ENCODE measurements at places on chromosomes 2 and 18.
A peak's percentile ranks its signal among the peaks of the same experiment; 100 is the strongest.

- no peak for DNase-seq
Observed at GRCh38 chr2:178542569-178542968, 62.3 kb downstream of the PLEKHA3 start.

GRCh38 chr2:69089266-69089665 lies 76.3 kb downstream of the ANTXR1 start:
- no peak for DNase-seq

- no peak for DNase-seq
Observed at GRCh38 chr2:100789361-100789760, 30.6 kb upstream of the NPAS2 start.

- no peak for DNase-seq
Observed at GRCh38 chr2:70516596-70516995, 37.0 kb downstream of the TGFA start.

DNA sequence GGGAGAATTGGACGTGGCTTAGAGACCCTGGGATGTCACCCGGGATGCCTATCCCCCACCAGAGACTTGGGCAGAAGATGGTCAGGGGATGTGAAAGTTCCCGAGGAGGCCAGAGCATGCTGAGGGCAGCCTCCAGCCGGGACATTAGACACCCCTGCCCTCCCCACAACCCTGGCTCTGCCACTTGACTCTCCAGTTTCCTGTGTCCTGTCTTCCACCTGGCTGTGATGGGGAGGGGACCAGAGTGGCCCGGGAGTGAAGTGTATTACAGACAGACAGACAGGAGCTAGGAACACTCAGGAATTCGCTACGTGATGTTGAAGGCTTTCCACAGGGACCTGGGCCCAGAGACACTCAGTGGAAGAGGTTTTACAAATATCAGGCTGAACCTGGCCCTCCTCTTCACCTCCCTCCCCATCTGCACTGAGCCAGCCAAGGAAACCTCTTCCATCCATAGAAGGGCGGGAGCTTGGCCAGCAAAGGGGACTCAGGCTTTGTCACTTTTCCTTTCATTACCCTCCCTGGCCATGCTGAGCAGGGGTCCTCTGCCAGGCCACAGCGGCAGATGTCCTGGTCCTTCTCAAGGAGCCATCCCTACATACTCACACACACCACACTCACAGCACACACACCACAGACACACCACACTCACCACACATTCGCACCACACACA lies 60.7 kb downstream of the SDC1 start:
- DNase-seq, result no peak

DNA sequence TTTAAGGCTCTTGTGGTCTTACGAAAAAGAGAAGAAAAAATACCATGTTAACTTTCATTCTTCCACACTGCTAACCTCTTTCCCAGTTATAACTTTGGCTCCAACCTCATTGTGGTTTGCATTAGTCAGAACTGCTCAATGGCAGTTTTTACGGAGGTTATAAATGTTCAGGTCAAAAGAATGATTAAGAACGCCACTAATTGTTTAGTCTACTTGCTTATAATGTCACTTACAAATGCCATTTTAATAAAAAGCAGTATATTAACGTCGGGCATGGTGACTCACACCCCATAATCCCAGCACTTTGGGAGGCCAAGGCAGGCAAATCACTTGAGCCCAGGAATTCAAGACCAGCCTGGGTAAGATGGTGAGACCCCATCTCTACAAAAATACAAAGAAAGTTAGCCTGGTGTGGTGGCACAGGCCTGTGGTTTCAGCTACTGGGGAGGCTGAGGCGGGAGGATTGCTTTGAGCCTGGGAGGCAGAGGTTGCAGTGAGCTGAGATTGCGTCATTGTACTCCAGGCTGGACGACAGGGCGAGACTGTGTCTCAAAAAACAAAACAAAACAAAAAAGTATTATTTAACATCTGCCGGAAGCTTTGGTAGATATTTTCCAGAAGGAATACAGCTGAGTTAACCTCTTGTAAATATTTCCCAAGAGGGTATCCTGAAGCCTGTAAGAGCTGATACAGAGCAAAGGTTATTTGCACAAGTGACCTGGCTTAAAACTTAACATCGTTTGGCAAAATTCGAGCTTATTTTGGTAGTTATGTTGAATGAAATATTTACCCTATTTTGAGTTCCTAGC lies 5.1 kb downstream of the AGPS start:
- DNase-seq, result no peak

- DNase-seq, result peak; percentile 87
Observed at GRCh38 chr2:233331536-233331935, 22.8 kb upstream of the DGKD start.

DNA sequence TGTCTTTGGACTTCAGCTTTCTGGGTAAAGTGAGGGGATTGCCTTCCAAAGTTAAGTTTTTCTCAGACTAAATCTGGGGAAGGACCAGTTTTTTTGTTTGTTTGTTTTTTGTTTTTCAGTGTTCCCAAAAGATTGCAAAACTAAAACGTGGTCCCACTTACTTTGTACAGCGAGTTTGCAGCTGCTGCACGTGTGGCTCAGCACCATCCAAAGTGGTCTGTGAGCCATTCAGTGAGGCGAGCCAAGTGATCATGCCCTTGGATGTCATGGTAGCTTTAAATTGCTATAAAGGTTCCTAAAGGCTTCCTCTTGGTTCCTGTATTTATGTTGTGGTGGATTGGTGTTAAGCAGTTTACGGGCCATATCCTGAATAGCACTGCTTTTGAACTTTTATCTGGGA lies 23.0 kb downstream of the TET3 start:
- DNase-seq, result no peak

DNA sequence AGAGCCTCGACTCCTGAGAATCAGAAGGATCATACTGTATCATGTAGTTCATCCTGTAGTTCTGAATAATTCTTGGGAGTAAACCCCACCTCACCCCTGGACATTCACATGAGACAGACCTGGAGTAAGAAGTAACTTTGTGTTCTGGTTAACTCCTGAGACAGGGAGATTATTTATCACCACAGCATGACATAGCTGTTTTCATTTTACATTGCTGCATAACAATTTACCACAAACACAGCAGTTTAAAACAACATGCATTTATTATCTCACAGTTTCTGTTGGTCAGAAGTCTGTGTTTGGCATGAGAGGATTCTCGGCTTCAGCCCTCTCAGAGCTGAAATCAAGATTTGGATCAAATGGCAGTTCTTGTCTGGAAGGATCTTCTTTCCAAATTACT lies 855.8 kb upstream of the FANCL start:
- DNase-seq, result no peak

- no peak for DNase-seq
Observed at GRCh38 chr2:120310136-120310535, 35.8 kb upstream of the INHBB start.

DNA sequence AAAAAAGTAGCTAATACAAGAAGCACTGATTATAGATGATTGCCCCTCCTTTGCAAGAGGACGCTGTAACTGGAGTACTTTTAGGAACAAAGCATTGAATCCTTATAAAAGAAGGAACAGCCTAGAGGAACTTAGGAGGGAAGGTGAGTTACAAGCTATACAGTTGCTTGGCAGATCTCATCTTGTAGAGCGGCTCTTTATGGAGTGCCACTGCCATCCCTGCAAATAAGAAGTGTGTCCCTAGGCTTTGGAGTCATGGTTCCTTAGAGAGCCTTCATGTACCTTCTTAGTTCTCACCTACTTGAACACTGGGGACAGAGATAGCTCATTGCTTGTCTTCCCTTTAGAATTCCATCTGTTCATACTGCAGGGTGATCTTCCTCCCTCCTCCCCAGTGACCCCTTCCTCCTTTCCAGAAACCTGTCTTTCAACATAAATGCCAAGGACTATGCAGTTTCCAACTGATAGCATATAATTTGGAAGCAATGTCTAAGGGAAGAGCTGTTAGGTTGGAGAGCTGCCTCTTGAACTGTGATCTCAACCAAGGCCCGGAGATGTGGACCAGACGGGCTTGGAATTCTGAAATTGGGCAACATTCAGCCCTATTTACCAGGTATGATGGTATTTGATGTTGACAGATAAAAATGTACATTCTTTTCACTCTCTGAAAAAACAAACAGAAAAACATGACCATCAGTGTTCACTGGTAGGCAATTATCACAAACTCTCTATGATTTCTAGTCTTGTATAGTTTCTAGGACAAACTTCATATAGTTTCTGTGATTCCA lies 7.5 kb downstream of the FMNL2 start:
- no peak for DNase-seq

DNA sequence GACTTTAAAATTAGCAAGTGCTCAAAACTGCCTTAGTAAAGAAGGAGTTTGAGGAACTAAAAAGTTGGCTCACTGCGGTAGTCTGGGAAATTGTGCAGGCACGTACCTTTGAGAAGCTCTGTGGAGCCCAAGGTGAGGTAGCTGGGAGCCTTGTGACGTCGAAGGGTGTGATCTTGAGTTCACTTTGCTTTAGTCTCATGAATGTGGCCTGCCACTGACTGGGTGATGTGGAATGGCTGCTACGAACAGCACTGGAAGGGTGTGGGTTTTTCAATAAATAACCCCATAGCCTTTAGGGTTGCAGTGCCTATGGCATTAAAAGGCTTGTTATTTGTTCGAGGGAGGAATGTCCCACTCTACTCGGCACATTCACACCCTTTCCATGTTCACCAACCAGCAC lies 312.3 kb downstream of the PRKCE start:
- DNase-seq, result no peak

GRCh38 chr2:124838406-124838805 lies 813.3 kb downstream of the CNTNAP5 start:
- DNase-seq, result no peak

GRCh38 chr2:120983344-120983743 lies 247.7 kb downstream of the GLI2 start:
- no peak for DNase-seq

GRCh38 chr2:186853951-186854350 lies 5.0 kb upstream of the ZSWIM2 start:
- DNase-seq, result no peak

DNA sequence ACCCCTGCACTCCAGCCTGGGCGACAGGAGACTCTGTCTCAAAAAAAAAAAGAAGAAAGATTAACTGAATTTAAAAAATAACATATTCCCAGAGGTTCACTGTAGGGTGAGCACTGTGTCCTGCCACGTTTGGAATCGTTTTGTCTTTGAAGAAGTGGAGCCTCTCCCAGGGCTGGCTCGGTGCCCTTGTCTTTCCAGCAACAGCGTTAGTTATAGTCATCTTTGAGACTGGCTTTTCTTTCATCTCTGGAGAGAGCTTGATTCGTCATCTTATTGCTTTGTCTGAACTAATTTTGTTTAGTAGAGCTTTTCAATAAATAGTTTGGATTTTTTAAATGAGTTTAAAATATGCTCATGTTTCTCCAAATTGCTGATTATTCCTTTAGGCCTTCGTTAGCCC lies 50.5 kb downstream of the IMPA2 start:
- no peak for DNase-seq

GRCh38 chr2:220053919-220054318 lies 426.5 kb downstream of the SLC4A3 start:
- DNase-seq, result no peak

DNA sequence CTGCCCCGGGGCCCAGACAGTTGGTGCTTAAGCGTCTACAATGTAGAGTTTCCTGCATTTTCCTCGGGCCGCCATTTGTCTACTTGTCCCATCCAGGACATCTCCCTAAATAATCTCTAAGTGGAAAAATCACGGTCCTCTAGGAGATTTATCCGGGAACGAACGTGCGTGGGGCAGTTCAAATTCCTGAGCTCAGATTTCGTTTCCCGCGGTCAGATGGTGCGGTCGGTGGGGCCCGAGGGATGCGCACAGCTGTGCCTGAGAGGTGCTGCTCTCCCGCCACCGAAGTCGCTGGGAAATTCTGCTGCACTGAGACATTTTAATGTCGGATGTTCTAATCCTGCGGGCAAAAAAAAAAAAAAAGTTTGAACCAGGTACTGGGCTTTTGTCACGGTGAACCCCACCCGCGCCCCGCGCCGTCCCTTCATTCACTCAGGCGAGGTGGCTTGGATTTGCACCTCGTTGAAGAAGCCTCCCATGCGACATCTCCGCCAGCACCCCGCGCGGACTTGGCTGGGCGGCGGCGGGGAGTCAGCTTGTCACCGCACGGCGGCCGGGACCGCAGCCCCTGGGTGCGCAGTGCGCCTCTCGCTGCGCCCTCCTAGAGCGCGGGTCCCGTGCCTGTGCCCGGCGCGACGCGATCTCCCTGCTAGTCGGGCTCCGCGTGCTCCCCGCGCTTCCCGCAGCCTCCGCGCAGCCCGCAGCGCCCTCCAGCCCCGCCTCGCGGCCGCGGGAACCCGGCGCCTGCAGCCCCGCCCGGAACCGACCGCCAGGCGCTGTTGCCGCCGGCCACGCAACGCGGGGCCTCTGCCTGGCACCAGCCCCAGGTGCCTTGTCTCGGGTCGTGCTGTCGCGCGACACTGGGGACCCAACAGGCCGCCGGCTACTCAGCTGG lies 191.9 kb upstream of the TCF4 start:
- DNase-seq, result no peak

DNA sequence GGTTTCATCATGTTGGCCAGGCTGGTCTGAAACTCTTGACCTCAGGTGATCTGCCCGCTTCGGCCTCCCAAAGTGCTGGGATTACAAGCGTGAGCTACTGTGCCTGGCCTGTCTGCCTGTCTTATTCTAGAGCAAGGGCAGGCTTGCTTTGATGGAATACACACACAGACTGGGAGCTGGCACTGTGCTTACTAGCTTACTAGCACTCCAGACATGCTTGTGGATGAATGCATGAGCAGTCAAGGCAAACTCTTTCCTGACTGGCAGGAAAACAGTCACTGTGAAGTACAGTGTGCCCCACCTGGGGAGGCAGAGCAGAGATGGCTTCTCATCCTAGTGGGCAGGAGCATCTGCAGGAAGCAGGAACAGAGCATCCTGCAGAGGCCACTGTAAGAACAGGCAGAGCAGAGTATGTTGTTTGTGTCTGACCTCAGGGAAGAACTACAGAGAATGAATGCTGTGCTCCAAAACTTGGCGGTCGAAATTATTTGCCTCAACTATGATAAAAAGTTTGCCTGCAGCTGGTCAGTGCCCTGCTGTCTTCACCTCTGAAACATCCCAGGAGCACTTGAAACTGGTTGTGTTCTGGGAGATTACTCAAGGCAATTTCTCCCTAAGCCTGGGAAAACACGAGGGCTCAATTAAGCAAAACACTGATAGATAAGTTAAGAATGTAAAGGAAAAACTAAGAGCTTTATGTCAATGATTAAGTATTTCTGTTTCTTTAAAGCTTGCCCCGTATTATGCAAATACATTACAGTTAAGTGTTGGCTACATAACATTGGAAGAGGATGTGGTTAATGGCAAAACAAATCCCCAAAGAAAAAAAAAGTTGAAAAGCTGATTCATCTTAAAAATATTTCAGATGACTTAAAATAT lies 102.4 kb downstream of the VAPA start:
- DNase-seq, result no peak

DNA sequence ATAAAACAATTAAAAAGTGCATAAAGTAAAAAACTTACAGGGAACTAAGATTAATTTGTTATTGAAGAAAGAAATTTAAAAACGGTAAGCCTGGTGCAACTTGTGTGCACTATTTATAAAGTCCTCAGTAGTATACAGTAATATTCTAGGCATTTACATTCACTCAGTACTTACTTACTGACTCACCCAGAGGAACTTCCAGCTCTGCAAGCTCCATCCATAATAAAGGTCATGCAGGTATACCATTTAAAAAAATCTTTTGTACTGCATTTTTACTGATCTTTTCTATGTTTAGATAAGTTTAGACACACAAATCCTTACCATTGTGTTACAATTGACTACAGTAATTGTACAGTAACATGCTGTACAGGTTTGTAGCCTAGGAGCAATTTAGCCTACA lies 51.5 kb upstream of the NXPH2 start:
- DNase-seq, result no peak
